ENCODE measurements at places on chromosomes 12 and 14.

GRCh38 chr14:40762177-40762576 is 844.5 kb upstream of the LRFN5 start:
- DNase-seq = no peak

GRCh38 chr12:93634416-93634815 is 42.8 kb upstream of the CRADD start:
- no peak for DNase-seq

GRCh38 chr14:30277268-30277667 is 281.7 kb upstream of the G2E3 start:
- DNase-seq = no peak

DNA sequence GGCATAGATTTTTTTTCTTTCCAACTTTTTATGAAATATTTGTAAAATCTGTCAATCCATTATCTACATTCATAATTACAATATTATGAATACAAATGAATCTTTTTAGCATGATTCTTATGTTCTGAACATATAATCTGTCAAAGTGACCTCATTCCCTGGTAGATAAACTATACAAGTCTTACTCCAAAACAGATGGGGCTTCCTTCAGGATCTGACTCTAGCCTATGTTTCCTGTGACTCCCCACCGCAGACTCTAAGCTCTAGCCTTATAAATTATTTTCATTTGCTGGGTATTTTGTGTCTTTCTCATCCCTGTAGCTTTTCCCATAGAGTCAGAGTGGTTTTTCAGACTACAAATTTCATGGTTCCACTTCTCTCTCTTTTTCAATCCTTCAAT is 202.1 kb upstream of the KITLG start:
- DNase-seq = no peak

DNA sequence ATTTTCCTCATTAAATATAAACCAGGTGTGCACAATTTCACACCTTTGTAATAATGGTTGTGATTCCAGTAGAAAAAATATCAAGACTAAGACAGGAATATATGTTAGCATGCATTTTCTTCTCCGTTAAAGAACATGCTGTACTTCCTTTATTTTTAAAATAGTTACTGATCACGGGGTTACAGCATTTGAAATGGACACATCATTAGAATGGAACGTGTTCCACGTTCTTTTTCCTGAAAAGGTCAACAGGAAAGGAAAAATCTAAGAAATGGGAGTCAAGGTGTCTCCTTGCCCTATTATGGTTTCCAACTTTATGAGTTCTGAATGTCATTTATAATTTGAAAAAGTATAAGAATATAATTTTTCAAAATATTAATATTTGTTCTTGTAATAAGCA is 1325.7 kb downstream of the SLC16A7 start:
- no peak for DNase-seq

- DNase-seq = no peak
Measured at GRCh38 chr14:92729634-92730358, 18.6 kb downstream of the LGMN start.

GRCh38 chr12:15933751-15934150 is 22.6 kb downstream of the DERA start:
- no peak for DNase-seq

DNA sequence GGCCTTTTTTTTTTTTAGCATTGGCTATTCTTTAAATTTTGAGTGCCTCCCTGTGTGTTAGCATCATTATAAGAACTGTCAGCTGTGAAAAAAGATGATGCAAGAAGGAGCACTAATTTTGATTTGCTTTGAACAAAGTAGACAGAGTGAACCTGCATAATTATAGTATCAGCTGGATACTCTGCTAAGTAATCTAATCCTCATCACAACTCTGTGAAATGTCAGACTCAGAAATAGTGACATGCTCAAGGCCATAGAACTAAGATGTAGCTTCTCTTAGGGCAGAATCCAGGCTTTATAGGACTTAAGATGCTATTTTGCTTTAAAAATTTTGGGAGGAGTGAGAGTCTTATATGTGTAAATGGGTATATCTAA is 31.9 kb downstream of the FBXO34 start:
- DNase-seq = no peak

DNA sequence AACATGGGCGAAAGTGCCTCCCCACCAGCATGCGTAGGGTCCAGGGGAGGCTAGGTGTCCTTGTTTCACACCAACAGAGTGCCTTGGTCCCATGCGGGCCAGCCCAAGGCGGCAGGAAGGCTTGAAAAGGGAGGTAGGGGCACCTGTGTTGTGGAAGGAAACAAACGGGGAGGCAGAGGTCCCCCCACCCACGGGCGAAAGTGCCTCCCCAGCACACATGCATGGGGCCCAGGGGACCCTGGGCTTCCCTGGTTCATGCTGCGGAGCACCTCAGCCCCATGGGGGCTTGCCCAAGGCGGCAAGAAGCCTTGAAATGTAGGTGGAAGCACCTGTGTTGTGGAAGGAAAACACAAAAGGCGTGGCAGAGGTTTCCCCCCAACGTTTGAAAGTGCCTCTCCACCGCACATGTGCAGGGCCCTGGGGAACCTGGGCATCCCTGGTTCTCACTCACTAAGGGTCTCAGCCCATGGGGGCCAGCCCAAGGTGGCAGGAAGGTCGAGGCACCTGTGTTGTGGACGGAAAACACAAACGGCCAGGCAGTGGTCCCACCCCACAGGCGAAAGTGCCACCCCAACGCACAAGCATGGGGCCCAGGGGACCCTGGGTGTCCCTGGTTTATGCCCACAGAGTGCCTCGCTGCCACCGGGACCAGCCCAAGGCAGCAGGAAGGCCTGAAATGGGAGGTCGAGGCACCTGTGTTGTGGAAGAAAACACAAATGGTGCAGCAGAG is 374.7 kb downstream of the ALG10 start:
- DNase-seq = no peak

DNA sequence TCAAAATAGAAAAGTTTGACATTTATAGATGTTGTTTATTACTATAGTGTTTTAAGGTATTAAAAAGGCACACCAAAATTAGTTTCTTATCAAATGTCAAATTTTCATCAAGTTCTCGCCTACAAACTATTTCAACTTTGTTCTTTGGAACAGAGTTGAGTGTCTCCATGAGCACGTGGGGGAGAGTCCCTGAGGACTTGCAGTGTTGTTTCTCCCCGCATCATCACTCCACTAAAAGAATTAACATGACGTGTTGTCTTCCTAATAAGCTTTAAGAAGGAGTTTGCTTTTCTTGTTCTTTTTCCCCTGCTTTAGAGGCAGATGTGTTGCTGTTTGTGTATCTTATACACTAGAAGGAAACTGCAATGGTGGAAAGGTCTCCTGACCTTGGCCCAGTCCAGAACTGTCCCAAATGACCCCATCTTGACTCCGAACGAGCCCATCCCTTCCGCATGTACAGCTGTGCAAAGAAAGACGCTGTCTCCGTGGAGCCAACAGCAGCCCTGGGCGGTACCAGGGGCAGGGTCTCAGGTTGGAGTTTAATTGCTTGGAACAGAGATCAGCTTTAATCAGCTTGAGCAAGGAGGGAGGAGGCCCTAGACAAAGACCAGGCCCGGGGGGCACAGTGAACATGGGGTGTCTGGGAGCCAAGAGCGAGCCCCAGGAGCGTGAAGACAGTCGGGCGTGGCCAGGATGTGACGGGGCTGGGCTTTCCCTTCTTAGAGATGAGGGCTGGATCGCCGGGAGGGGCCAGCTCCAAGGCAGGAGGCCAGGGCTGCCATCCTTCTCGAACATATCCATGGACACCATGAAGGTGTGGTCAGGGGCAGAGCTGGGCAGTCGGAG is 215.4 kb upstream of the RTL1 start:
- DNase-seq = no peak

DNA sequence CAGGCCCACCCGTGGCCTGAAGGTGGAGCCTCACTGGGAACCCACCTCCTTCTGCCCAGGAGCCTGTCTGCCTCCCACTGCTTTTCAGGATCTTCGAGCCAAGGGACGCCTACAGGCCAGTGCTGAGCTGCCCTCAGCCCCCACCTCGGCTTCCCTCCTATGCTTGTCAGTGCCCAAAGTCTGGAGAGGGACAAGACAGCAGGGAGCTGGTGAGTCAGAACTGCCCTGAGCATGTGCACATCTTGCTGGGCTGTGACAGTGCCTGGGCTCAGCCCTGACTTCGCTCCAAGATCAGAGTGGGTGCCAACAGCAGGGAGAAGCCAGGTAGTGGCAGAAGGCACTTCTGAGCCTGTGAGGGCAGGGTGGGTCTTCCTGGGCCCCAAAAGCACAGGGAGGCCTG is 286.8 kb downstream of the AEBP2 start:
- no peak for DNase-seq

DNA sequence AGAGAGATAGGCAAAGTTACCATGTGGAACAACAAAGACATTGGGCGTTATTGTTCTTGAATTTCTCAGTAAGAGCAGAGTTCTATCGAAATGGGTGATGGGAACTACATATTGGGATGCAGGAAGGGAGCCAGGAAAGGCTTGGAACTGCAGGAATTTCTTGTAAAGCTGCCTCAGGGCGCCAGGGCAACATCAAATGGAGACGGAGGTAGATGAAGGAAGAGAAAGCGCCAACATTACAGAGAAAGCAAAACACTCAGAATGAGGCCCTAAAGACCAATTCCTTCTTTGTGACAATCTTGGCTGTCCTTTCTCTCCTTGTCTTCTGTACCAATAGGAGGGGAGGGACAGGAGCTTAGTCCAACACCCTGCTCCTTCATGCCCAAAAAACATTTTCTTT is 148.4 kb downstream of the RPAP3 start:
- no peak for DNase-seq

DNA sequence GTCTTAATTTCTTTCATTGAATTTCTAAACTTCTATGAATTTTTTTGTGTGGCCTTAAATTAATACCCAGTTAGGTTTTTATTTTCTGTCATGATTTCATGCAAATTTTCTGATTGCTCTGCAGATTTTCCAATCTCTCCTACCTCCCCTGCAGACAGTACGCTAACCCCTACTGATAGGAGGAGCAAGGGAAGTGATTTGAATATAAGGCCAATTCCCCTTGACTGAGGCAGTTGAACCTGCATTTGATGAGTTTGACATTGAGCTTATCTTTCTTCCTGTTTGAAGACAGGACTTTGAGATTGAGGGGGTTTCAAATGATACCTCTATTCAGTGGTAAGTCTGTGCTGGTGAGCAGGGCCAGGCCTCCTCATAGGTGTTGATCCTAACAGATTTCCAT is 74.6 kb downstream of the SNAPC1 start:
- DNase-seq = no peak

DNA sequence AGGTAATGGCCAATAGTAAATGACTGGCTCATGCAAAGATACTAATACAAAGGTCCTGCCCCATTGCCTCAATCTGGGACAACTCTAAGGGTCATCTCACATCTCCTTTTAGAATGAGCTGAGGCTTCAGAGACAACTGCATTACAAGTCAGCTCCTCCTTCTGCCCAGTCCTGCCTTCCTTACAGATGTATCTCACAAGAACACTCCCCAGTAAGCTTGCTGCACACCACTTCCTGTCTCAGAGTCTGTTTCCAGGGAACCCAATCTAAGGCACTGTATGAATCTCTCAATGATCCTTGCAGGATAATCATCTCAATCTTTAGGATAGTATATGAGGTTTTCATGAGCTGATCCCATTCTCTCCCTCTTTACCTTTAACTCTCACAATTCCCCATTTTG is 57.8 kb upstream of the ZDHHC17 start:
- no peak for DNase-seq
